ENCODE measurements at places on chromosomes 6 and 20. TPM values are rescaled to one million over a fixed set of nuclear protein-coding genes. Genes with fewer than 3 reads are reported as not detected.

The EYA4 gene
- not detected for polyA plus RNA-seq

The SLC35B3 gene
- 7.9 TPM for polyA plus RNA-seq

The RAB44 gene
- polyA plus RNA-seq: 1.9 TPM

The RIN2 gene
- polyA plus RNA-seq: 25.4 TPM

The GRM1 gene
- not detected for polyA plus RNA-seq

The GCNT2 gene
- polyA plus RNA-seq: 4.3 TPM

The C2 gene
- polyA plus RNA-seq: 5.4 TPM

The EDN1 gene
- 0.11 TPM for polyA plus RNA-seq

The HSPA1B gene
- 4.8 TPM for polyA plus RNA-seq

The SF3B5 gene
- 355 TPM for polyA plus RNA-seq

The BNIP5 gene
- not detected for polyA plus RNA-seq

The SPEF1 gene
- polyA plus RNA-seq: 0.09 TPM

The HMGN3 gene
- polyA plus RNA-seq: 84.4 TPM

The OR2H2 gene
- polyA plus RNA-seq: not detected

The TNNC2 gene
- 0.71 TPM for polyA plus RNA-seq

The PLA2G7 gene
- polyA plus RNA-seq: 5.3 TPM

The DEFB132 gene
- polyA plus RNA-seq: not detected

The OR5V1 gene
- polyA plus RNA-seq: not detected

The NKAIN2 gene
- polyA plus RNA-seq: not detected

The BANF2 gene
- polyA plus RNA-seq: not detected

The WFDC6 gene
- polyA plus RNA-seq: not detected

The PAX1 gene
- not detected for polyA plus RNA-seq

The BPIFB1 gene
- not detected for polyA plus RNA-seq

The MUC21 gene
- not detected for polyA plus RNA-seq

The ZNF341 gene
- polyA plus RNA-seq: 12.8 TPM

The EGFL8 gene
- polyA plus RNA-seq: not detected

The PPP1R16B gene
- 1.1 TPM for polyA plus RNA-seq

The HLA-DRB5 gene
- polyA plus RNA-seq: 394 TPM

The EDN3 gene
- polyA plus RNA-seq: not detected

The RGS19 gene
- 244 TPM for polyA plus RNA-seq
